Stimulated activated CD8-positive, alpha-beta memory T cell treated with anti-CD3 and anti-CD28 coated beads, Interleukin-2, amount 100 ng/mL, for 1 hour (primary cell): ENCODE measurements at places on chromosomes 4 and X.

DNA sequence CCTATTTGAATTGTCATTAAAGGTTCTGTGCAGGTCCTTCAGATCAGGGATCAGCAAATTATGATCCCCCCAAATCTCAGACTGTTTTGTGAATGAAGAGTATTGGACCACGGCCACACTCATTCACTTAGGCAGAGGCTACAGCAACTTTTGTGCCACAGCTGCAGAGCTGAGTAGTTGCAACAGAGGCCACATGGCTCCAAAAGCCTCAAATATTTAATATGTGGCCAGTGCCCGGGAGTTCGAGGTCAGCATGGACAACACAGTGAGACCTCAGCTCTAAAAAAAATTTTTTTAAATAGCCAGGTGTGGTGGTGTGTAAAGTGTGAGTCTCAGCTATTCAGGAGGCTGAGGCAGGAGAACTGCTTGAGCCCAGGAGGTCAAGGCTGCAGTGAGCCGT is 100.7 kb downstream of the NSUN7 start:
- no peak for DNase-seq

DNA sequence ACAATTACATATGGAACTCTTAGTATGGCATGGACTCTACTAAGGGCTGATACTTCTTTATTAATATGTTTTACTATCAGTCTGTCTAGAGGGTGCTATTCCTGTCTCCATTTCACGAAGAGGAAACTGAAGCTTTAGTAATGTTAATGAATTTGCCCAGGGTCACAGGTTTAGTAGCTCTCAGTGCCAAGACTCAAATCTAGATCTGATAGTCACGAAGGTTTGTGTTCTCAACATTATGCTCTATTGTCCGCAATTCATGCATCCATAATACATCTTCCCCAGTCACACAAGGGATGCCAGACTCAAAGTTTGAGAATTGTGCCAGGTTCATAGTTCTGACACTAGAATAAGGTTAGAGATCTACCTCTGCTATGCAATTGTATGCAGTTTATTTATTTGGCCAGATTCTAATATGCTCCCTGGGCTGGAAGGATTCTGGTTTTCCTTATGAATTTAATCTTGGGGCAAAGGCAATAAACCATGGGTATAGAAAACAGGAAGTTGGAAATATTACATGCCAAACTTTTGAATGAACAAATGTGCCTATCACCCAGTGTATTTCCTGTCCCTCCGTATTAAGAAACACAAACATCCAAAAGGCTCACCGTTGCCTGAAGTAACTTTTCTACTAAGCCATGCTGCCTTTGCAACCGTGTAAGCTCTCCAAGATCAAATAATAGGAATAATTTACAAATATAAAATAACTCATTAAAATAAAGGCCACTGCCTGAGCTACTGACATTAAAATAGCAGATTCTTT is 478.5 kb downstream of the INPP4B start:
- no peak for DNase-seq

DNA sequence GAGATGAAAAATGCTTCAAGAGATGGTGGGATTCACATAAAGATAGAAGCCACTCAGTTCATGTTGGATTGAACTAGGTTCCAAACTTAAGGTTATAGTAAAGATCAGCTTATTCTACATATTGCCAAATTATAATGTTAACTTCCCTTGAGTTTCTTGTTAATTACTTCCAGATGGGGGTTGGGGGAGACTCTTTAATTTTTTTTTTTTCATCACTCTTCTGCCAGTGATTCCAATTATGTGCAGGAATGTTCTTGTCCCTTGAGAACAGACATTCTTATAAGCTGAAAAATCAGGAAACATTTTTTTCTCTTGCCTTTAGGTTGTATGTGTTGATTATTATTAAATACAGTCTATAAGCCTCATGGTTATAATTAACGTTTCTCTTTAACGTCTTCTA is 30.0 kb downstream of the MND1 start:
- no peak for DNase-seq

GRCh38 chrX:154051201-154051810 is 31.6 kb upstream of the IRAK1 start:
- peak; percentile 43 for DNase-seq
